AG04450 (cell line): ENCODE measurements at places on chromosomes 7 and 10.

GRCh38 chr7:159064816-159065510, 79.7 kb downstream of the VIPR2 start:
- no peak for DNase-seq

DNA sequence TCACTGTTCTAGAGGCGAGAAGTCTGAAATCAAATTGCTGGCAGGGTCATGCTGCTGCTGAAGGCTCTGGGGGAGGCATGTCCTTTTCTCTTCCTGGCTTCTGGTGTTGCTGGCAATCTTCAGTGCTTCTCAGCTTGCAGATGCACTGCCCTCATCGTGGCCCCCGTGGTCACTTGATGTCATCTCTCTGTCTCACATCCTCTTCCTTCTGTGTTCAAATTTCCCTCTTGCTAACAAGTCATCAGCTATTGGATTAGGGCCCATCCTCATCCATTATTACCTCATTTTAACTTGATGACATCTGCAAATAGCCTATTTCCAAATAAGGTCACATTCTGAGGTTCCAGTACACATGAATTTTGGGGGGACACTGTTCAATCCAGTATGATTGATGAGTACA, 36.6 kb upstream of the SRGN start:
- no peak for DNase-seq

- DNase-seq = peak; percentile 69
These were observed 17.8 kb downstream of the CAV1 start for GRCh38 chr7:116542618-116543017.

DNA sequence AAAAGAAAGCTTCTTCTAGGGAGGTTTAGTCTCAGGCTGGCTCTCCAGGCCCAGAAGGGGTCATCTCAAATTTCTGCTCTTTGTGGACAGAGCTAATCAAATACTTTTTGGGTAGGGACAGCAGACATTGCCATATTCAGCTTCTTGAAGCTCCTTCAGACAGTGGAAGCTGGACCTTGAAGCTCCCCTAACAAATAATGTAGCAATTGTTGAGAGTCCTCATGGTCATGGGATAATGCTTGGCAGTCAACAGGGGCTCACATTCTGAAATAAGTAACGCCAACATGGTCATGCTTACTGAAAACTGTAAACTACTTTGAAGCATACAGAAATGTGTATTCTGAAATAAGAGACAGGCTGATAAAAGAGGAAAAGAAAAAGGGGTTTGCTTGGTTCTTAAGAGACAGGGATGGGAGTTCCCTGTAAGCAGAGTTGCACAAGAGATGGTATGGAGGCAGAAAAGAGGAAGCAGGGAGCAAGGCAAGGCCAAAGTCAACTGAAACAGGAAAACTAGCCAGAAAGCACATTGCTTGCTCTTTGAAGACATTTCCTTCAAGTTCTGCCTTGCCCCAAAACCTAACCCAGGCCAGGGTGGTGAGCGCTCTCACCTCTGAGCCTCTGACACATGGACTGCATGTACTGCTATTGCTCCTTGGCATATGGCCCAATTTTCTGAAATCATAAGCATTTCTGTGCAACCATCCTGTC, 53.1 kb upstream of the KMT2E start:
- no peak for DNase-seq

GRCh38 chr10:61993711-61994401, 92.4 kb downstream of the ARID5B start:
- no peak for DNase-seq

DNA sequence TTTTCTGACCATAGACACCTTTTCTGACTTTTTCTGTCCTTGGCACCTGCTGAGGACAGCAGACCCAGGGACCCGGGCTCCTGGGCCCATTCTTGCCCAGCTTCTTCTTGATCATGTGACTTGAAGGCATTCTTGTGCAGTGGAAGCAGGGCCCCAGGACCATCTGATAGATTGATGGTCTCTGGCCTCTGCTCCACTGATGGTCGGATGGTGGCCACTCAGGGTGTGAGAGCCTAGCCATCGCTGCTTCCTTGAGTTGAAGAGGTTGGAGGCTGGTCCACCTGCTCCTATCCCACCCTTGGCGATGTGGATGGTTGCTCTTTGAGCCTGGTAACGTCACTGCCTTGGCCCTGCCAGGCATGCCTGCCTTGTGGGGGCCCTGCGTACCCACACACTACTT, 37.8 kb upstream of the ZNF716 start:
- no peak for DNase-seq

DNA sequence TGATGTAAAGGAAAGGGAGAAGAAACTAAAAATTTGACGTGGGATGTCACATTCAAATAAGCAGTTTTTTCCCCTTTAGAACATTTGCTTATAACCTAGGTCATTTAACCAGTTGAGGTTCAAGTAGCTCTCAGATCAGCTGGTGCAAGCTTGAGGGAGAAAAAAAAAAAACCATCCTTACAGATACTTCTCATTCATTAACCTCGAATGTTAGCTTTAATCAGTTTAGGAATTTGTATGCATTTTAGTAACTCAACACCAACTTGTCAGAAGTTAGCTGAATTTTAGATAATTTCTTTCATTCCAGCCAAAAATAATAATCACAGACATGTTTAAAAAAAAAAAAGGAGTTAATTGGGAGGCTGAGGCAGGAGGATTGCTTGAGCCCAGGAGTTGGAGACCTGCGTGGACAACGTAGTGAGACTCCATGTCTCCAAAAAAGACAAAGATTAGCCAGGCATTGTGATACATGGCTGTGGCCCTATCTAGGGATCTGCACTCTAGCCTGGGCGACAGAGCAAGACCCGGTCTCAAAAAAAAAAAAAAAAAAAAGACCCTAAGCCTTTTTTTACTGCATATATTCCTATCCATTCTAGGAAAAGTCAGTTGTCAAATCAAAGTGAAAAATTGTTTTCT, 46.2 kb downstream of the BMPR1A start:
- no peak for DNase-seq

- peak; percentile 83 for DNase-seq
These were observed 92.4 kb downstream of the WNT2 start for GRCh38 chr7:117230276-117231046.
